ENCODE measurements at places on chromosomes 2 and 18.

DNA sequence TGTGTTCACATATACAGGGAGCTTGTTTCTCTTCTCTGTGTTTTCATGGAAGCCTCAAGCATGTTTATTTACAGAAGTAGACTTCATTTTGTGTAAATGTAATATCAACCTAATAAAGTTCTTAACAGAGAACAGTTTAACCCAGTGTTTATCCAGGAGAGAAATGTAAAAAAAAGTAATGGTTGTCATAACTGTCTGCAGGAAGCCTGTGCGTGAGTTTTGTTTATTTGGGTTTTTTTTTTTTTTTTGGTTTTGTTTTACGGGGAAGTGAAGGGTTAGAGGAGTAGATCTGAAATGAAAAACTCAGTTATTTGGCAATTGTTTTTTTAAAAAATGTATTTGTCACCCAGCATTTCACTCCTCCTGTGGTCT lies 124.7 kb downstream of the RAPGEF4 start:
- no peak for DNase-seq

DNA sequence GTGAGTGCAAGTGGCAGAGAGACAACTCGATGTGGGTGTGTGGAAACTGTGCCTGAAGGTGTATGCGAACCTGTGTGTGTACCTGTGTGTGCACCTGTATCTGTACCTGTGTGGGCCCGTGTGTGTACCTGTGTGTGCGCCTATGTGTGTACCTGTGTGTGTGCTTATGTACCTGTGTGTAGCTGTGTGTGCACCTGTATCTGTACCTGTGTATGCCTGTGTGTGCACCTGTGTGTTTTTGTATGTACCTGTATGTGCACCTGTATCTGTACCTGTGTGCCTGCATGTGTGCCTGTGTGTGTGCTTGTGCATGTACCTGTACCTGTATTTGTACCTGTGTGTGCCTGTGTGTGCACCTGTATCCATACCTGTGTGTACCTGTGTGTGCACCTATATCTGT lies 150.6 kb downstream of the MYT1L start:
- DNase-seq = no peak

DNA sequence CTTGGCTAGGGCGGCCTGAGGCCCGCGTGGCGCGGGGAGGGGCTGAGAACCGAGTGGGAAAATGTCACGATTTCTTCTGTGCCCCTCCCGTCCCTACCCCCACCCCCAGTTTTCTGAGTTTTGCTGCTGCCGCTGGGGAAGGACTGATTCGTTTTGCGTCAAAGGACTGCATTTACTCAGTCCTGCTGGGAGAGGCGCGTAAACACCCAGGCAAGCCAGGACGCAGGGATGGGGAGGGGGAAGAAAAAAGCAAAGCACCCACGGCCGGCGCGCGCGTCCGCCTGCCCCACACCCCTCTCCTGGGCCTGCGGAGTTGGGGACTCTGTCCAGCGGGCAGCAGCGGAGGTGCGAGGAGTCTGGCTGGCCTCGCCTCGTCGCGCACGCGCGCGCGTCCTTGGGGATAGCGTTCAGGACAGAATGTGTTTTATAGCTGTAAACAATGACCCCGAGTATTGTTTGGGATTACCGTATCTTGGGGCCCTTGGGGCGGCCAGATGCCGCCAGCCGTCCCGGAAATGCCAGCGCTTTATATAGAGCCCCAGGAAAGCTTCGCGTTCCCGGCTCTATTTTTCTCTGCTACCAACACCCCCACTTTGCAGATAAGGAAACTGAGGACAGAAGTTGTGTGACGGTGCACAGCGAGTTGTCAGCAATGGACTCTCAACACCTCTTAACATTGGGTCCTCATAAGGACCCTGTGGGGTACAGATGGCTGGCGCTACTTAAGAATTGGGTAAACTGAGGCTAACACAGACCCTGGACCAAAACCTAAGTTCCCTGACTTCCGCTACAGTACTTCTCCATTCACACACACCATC lies 1.7 kb upstream of the FOSL2 start:
- no peak for DNase-seq

GRCh38 chr18:32804134-32804888 lies 31.5 kb upstream of the KLHL14 start:
- no peak for DNase-seq

DNA sequence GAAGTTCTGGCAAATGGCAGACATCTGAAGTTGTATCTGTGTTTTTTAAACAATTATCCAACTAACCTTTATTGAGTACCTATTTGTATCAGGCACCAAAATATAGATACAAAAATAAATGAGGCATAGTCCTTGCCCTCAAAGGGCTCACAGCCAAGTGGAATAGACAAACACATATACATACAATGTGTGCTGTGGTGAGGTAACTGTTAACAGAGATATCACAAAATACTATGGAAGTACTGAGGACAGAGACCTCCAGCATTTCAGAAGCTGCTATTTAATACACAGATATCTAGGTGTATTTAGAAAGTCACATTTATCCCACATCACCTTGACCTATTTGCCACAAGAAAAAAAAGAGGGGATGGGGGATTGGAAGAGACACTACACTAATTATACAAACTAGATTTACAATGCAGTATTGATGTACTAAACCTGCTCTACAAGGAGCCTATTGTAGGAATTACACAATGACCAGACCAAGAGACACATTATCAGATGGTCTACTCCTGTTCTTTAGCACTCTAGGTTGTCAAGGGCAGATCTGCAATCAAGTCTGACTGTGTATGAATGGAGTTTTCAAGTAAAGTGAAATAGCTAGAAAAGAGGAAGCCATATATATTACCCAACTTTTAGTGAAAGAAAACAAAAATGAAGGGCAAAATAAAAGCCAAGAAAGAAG lies 62.2 kb downstream of the SPIRE1 start:
- DNase-seq = no peak

- DNase-seq = no peak
Measured at GRCh38 chr18:23888881-23889280, 125.7 kb upstream of the TTC39C start.

- no peak for DNase-seq
Measured at GRCh38 chr2:216633616-216634369, 573 bp downstream of the IGFBP2 start.

GRCh38 chr2:236816197-236817170 lies 246.9 kb downstream of the ACKR3 start:
- DNase-seq = no peak

GRCh38 chr2:176789751-176790150 lies 422.8 kb upstream of the HNRNPA3 start:
- no peak for DNase-seq

GRCh38 chr18:8290435-8290834 lies 318.8 kb upstream of the RAB12 start:
- DNase-seq = no peak

DNA sequence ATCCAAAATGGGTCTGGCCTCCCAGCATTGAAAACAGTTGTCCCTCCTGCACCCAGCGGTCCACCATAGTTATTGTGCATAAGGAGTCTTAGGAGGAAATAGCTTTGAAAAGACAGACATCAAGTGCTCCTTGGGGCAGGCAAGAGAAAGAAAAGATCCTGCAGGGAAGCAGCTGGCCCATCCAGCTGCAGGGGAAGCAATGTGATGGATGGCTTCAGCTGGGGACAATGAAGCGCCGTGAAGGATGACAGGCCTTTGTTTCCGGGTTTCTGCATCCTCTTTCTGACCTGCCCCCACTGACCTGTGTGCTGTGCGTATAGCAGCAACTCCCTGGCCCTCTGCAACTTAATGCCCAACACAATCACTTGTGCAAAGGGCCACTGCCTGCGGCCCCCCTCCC lies 142.9 kb upstream of the NCKAP5 start:
- no peak for DNase-seq

DNA sequence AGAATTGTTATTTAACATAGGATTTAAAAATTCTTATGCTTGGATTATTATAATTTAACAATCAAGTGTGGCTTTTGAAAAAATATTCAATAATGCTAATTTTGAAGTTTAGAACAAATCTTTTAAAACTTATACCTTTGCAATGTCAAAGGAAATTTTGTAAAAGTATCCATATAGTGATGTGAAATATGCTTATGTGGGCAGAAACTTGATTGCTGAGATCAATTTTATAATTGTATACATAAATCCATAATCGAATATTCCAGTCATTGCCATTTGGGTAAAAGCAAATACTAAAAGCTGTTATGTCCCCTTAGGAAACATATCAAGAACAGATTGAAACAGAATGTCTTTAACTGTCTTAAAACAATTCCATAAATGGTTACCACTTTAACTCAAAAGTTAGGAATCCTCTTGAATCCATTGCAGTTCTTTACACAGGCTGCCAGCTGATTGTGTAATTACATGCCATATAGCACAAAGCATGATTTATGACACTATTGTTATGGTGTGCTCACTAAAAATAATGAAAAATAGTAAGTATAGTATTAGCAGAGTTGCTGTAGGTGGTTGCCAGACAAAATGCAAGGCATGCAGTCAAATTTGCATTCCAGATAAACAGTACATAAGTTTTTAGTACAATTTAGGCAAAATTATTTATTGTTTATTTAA lies 24.2 kb downstream of the PLCL1 start:
- no peak for DNase-seq

- DNase-seq = no peak
Measured at GRCh38 chr2:207619764-207620203, 5.4 kb downstream of the METTL21A start.

DNA sequence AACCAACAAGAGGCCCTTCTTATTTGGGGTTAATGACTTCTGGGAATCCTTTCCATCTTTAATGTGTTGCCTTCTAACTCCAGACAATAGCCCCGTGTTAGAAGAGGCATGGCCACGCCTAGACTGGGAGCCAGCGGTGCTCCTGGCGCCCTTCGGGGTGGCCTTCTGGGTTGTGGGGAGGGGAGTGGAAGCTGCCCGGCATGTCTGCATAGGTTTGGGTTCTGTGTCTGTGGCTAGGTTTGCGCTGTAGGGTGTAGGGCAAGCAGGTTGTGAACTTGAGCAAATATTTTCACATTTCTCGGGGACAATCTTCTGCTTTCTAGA lies 40.4 kb downstream of the CELF4 start:
- no peak for DNase-seq

GRCh38 chr2:195574312-195574711 lies 82.7 kb upstream of the SLC39A10 start:
- DNase-seq = no peak

- no peak for DNase-seq
Measured at GRCh38 chr18:13573750-13574149, 152.6 kb downstream of the FAM210A start.

GRCh38 chr2:32663864-32664263 lies 36.0 kb downstream of the TTC27 start:
- DNase-seq = no peak

DNA sequence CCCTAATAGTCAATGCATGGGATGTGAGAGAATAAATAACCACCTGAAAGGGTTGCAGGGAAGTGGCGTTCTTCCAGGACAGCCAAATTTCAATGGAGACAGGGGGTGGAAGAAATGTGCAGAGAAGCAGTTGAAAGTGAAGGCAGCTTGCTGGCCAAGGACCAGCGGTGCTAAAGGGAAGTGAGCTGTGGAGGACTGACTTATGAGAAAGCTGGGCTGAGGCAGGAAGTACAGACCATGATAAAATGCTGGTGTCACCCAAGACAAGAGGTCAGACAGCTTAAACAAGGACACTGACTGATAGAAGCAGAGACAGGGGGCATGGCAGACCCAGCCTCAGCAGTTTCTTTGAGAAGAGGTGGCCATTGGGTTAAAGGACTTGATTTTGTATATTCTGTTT lies 106.7 kb downstream of the DTNB start:
- DNase-seq = no peak

- no peak for DNase-seq
Measured at GRCh38 chr2:53636596-53636995, 131.0 kb upstream of the CHAC2 start.

DNA sequence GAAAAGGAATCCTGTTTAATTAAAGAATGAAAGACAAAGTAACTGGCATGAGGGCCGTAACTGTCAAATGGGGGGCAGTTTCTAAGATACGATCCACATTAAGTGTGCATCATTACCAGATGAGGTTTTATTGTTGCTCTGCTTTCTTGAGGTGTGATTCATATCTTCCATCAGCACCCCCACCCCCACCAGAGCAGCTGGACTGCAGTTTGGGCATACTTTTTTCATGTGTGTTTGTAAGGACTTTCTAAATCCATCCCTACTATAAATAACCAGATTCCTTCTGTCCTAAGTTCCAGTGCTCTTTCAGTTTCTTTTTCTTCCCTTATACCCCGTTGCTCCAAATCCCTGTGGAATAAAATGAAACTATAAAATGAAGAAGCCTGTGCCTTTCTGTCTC lies 142.1 kb downstream of the CDCA7 start:
- no peak for DNase-seq

DNA sequence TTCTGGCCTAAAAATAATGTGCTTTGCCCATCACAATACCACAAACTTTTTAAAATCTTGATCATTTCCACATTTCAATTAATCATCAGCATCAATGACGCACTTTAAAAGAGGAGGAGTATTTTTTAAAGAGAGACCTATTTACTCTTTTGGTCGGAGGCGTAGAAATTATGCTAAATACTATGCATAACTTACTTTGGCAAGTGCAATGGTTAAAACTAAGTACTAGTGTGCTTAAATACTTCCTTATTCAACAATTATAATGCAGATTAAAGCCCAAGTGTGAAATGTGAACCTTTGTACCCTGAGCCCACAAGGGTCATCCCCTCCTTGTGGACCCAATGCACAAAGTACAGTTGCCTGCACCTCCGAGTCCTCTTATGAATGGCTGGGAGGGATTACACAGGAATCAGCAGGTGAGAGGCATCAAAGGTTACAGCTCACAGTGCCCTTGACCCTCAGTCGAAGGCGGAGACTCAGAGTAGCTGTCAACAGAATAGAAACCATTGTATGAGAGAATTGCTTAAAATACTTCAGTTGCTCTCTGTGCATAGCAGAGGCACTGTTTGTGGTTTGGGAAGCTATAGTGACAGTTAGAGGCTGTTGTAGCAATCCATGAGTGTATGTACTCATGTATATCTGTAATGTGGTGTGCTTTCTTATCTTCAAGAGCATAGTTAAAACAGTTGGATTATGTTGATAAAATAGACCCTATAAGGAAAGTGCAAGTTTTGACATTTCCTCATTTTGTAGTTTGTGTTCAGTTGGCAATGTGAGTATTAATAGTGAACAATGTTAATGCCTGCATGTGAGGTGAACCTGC lies 151.7 kb upstream of the ITGA4 start:
- no peak for DNase-seq

- no peak for DNase-seq
Measured at GRCh38 chr2:147649286-147649685, 195.5 kb upstream of the ACVR2A start.

DNA sequence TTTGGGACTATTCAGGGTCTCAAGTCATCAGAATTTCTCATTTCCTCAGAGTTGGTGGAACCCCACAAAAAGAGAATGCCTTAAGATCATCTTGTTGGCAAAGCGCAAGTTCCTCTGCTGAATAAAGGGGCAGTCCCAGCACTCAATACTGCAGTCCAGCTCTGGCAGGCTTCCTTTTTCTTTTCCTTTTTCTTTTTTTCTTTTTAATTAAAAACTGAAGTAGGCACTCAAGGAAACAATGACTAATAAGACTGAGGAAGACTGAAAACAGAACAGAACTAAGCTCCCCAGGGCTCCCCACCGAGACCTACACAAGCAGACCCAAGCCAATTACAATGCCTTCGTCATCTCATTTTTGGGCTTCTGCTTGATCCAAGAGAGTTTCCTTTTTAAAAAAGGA lies 82.0 kb downstream of the STK39 start:
- DNase-seq = no peak

GRCh38 chr2:198136142-198136541 lies 331.7 kb downstream of the PLCL1 start:
- DNase-seq = no peak

Data from activated CD4-positive, CD25-positive, alpha-beta regulatory T cell (primary cell).